ENCODE measurements at places on chromosomes 12 and 14.

GRCh38 chr12:3329361-3329760 lies 161.6 kb upstream of the PRMT8 start:
- no peak for DNase-seq

- no peak for DNase-seq
Observed at GRCh38 chr12:61694214-61694613, 566.0 kb upstream of the USP15 start.

DNA sequence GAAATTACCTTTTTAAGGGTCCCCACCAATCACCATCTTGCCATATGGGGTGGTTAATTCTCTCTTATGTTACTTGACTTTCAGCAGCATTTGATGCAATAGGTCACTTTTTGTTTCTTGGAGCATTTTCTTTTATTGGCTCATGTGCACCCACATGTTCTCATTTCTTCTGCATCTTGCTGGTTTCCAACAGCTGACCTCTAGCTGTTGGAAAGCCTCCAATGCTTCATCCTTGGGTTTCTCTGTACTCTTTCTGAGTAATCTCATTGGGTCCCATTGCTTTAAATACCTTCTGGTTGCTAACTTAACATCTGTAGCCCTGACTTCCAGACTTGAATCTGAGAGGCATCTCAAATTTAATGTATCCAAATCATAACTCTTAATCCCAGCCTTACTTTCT lies 116.8 kb downstream of the CRADD start:
- DNase-seq, result no peak

GRCh38 chr14:34356264-34356654 lies 105.8 kb downstream of the SPTSSA start:
- no peak for DNase-seq

GRCh38 chr14:61188978-61189808 lies 91.9 kb downstream of the TMEM30B start:
- DNase-seq, result peak; percentile 77

DNA sequence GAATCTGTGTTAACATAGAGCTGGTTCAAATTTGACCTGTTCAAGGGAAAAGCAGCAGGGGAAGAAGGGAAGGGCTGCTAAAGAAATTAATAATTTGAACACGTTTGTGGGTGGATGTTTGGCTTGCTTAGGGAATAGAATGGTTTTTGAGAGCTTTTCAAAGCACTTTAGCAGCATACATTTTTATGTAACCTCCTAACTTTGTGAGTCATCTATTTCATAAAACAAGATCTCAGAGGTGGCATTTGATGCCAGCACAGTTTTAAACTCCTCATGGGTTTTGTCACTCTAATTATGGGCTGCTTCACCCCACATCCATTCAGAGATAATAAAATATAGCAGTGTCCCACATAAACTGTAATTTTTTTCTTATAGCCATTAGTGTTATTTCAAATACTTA lies 143.8 kb downstream of the ACSS3 start:
- no peak for DNase-seq

DNA sequence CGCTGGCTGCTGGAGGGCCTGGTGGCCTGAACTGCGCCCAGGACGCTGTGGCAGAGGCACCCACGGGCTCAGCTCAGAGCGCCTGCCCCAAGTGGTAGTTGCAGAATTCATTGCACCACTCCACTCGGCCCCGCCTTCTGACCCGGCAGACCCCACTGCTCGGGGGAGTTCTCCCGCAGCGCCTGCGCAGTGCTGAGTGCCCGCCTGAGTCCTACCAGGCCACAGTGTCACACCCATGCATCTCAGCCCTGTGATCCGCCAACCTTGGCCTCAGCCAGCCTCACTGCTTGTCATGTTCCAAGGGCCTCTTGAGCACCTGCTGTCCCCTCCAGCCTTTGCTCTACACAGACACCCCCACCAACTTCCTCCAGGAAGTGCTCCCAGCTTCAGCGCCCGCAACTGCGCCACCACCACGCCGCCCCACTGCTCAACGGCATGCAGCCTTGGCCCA lies 12.2 kb downstream of the DEGS2 start:
- no peak for DNase-seq

GRCh38 chr12:78571953-78572352 lies 292.6 kb upstream of the SYT1 start:
- DNase-seq, result no peak

DNA sequence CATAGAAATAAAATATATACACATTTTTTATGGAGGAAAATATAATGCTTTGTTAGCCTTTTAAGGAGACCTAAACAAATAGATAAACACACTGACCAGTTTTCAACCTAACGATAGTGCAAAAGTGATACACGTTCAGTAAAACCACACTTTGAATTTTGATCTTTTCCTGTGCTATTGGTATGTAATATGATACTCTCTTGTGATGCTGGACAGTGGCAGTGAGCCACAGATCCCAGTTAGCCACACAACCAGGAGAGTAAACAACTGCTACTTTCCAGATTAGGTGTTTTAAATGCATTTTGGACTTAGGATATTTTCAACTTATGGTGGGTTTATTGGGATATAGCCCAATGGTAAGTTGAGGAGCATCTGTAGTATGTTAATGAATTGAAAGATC lies 243.1 kb downstream of the ERC1 start:
- no peak for DNase-seq

GRCh38 chr12:111277570-111277969 lies 91.3 kb downstream of the PHETA1 start:
- no peak for DNase-seq

- no peak for DNase-seq
Observed at GRCh38 chr14:95011445-95012006, 145.8 kb downstream of the DICER1 start.

GRCh38 chr12:2151391-2151790 lies 98.6 kb downstream of the CACNA1C start:
- no peak for DNase-seq

DNA sequence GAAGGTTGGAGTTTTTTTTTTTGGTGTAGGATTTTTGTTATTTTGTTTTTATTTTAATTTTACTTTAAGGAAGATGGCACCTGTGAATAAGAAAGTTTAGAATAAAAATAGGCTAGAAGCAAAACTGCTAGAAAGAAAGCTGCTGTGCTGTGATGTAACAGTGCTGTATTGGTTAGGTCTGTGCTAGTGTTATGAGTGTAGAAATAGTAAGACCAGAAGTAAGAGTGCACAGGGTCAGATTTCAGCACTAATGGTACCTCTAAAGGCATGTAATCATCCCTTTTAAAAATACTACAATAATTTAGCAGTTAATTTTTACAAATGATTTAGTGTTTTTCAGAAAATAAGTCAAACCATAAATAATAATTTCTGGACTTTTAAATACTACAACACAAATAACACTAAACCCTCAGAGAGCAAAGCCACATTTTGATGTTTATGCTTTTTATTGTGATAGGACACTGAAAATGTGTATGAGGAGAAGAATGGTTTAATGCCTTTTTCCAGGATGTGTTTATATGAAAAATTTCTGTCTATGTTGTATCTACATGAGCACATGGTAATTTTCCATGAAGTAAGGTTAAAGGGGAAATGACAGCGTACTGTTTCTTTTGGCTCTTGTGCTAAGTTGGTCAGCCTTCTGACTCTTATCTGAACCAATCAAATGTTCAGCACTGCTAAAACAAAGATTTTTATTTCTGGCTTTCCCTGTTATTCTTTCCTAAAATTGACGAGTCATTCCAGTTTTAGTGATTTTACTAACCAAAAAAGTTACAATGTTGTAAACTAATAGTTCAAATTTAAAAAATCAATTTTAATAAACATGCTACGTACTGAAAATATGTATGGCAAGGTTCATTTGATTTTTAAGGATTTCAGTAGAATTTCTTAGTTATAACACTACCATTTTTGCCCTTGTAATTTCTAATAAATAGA lies 96.1 kb downstream of the PPHLN1 start:
- no peak for DNase-seq

DNA sequence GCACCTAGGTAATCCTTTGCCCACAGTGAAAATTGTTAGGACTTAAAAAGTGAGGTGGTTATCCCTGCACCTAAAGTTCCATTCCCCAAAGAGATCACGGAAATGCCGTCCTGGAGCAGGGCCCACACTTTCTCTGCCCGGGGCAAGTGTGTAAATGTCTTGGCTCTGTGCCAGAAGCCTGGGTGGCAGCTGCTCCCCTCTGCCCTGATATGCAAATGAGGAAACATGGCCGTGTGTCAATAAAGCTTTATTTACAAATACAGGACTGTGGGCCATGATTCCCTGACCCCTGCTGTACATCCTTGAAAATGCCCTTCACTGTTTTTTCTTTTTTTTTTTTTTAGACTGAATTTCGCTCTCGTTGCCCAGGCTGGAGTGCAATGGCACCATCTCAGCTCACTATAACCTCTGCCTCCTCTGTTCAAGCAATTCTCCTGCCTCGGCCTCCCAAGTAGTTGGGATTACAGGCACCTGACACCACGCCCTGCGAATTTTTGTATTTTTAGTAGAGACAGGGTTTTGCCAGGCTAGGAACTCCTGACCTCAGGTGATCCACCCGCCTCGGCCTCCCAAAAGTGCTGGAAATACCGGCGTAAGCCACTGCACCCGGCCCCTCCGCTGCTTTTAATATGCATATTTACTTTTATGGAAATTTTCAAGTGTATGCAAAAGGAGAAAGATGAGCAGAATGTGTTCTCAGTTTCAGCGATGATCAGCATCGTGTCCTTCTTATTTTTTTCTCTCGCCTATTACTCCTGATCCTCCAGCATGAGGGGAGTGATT lies 75.5 kb downstream of the GALNT9 start:
- peak; percentile 59 for DNase-seq

GRCh38 chr12:126668961-126669360 lies 1598.0 kb upstream of the TMEM132C start:
- no peak for DNase-seq

GRCh38 chr12:46207644-46208043 lies 61.2 kb downstream of the SLC38A1 start:
- DNase-seq, result no peak

- no peak for DNase-seq
Observed at GRCh38 chr12:60148831-60149230, 553.0 kb downstream of the SLC16A7 start.

GRCh38 chr14:35534208-35534872 lies 376 bp downstream of the INSM2 start:
- DNase-seq, result no peak

- DNase-seq, result no peak
Observed at GRCh38 chr12:90520002-90520734, 434.8 kb downstream of the CCER1 start.

GRCh38 chr14:74645756-74646470 lies 33.9 kb upstream of the LTBP2 start:
- no peak for DNase-seq

GRCh38 chr14:74927225-74927624 lies 4.2 kb upstream of the RPS6KL1 start:
- no peak for DNase-seq

GRCh38 chr12:70853326-70853725 lies 67.2 kb downstream of the PTPRR start:
- no peak for DNase-seq

GRCh38 chr12:28998662-28999120 lies 150.4 kb upstream of the FAR2 start:
- no peak for DNase-seq

GRCh38 chr12:105548626-105549025 lies 218.1 kb downstream of the C12orf75 start:
- DNase-seq, result no peak

DNA sequence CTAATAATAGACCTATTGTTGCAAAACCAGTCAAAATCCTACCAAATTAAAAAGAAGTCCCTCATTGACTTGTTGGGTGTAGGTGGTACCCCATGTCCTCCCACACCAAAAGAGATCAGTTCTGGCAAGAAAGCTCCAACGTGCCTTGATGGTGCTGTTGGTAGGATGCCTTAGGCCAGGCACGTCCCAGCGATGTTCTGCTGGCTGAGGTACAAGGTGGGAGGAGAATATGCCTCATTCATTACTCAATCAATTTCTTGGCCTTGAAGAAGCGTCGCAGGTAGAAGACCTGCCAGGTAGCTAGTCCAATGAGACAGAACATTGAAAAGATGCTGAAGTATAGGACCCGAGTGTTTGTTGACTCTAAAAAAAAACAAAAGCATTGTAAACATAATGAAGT lies 7.8 kb upstream of the NEK9 start:
- DNase-seq, result no peak

DNA sequence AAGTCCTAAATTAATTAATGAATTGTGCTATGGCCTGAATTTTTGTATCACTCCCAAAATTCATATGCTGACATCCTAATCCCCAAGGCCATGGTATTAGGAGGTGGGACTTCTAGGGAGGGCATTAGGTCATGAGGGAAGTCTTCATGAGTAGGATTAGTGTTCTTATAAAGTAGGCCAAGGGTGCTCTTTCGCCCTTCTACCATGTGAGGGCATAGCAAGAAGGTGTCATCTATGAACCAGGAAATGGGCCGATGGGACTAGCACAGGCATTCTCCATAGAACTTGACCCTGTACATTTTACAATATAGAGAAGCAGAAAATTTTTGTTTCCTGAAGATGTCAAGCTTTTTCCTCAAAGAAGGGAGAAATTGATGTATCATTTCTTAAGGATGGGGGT lies 12.5 kb downstream of the SYT10 start:
- DNase-seq, result no peak

GRCh38 chr14:58732387-58732786 lies 94.6 kb downstream of the DACT1 start:
- DNase-seq, result no peak

GRCh38 chr14:92500491-92500941 lies 13.1 kb upstream of the RIN3 start:
- DNase-seq, result no peak

GRCh38 chr14:103020271-103021170 lies 36.8 kb downstream of the CDC42BPB start:
- DNase-seq, result no peak

DNA sequence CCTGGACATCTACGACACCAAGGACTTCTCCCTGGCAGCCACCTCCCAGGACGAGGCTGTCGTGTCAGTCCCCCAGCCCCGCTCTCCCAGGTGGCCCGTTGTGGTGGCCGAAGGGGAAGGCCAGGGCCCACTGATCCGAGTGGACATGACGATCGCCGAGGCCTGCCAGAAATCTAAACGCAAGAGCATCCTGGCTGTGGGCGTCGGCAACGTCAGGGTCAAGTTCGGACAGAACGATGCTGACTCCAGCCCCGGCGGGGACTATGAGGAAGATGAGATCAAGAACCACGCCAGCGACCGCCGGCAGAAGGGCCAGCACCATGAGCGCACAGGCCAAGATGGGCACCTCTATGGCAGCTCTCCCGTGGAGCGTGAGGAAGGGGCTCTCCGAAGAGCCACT lies 118.6 kb downstream of the SLC15A4 start:
- peak; percentile 68 for DNase-seq

GRCh38 chr12:48024735-48025134 lies 20.5 kb upstream of the COL2A1 start:
- DNase-seq, result no peak

- peak; percentile 72 for DNase-seq
Observed at GRCh38 chr14:39430762-39431415, 1.3 kb downstream of the FBXO33 start.

- no peak for DNase-seq
Observed at GRCh38 chr12:39605996-39606395, 13.6 kb downstream of the ABCD2 start.
